ENCODE measurements at places on chromosomes 16 and 17.

GRCh38 chr16:19835968-19836421, 48.7 kb downstream of the GPRC5B start:
- DNase-seq, result no peak

DNA sequence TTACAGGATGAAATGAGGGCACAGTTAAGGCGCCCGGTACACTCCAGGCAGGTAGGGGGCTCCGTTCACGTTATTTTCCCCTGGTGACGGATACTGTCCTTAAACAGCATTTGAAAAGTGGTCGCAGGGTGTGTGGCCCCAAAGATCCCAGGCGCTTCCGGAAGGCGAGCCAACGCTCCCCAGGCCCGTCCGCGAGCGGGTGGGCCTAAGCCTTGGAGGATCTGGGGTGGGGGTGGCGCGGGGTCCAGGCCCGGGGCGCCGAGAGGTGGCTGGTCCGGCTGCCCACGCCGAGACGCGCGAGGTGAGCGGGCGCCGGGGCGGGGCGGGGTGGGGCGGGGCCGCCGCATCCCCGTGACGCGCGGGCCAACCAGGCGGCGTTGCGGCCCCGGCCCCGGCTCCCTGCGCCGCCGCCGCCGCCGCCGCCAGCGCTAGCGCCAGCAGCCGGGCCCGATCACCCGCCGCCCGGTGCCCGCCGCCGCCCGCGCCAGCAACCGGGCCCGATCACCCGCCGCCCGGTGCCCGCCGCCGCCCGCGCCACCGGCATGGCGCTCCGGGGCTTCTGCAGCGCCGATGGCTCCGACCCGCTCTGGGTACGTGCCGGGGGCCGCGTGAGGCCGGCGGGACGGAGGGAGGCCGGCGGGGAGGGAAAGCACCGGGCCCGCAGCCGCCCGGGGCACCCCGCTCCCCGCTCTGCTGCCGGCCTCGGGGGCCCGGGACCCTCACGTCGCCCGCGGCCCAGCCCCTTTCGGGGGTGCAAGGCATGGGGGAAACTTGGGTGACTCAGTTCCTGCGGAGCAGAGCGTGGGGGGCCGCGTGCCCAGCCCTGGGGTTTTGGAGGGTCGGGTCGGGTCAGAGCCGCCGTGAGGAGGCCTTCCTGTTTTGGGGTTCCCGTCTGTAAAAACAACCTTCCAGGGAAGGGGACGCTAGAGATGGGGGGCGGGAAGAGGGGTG, at the start of gene ABCC1:
ABCC1 (plus strand) TSS at position 407 of the 951 bp plus-strand sequence; CDS start at position 543, 136 bp downstream.
- peak; percentile 92 for DNase-seq

GRCh38 chr17:1786708-1787107, 24.8 kb downstream of the SERPINF1 start:
- no peak for DNase-seq

DNA sequence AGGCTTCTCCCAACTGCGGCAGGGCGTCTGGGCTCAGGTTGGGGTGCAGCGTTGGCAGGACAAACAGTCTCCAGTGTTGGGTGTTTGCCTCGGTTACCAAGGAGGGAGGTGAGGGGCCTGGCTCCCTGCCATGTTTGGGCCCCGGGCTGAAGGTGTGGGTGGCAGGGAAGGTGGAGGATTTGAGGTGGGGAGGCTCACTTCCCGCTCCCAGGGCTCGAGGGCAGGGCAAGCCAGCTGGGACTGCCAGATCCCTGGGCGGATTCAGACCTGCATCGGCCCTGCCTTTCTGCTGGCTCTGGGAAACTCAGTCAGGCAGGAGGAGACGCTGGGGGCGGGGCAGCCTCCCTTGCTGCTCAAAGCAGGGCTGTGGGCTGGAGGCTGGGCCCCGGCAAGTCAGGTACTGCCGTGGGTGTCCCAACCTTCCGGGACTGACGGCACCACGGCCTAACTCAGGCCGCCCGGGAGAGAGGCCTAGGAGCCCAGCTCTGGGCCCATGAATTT, 31.3 kb upstream of the KRT17 start:
- DNase-seq, result no peak

DNA sequence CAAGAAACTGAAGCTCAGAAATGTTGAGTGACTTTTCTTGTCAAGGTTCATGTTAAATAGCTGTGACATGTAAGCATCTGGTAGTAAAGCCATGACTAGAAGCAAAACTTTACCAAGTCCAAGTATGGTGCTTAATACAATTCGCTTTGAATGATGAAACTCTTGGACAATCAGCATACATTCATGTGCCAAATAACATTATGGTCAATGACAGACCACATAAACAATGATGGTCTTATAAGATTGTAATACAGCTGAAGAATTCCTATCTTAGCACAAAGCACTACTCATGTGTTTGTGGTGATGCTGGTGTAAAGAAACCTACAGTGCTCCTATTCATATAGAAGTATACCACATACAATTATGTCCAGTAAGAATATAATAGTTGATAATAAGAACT, 97.1 kb upstream of the RPRML start:
- DNase-seq, result no peak

DNA sequence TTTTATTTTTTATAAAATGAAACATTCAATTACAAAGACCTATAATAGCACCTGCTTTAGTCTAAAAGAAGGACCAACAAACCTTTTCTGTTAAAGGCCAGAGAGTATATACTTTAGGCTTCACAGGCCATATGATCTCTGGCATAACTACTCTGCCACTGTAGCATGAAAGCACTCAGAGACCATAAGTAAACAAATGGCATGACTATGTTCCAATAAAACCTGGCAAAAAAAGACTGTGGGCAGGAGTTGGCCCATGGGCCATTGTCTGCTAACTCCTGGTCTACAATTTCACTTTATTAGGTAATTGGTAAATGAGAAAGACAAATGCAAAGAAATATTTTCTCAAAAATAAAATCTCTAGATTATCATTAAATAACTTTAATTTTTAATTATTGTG, 14.9 kb downstream of the CEP112 start:
- no peak for DNase-seq

- DNase-seq, result no peak
These were observed at the start of gene BCL6B for GRCh38 chr17:7022781-7023571. Gene BCL6B, plus strand, starts transcription at chr17:7023050. Its CDS starts 622 bp downstream, at chr17:7023672.

DNA sequence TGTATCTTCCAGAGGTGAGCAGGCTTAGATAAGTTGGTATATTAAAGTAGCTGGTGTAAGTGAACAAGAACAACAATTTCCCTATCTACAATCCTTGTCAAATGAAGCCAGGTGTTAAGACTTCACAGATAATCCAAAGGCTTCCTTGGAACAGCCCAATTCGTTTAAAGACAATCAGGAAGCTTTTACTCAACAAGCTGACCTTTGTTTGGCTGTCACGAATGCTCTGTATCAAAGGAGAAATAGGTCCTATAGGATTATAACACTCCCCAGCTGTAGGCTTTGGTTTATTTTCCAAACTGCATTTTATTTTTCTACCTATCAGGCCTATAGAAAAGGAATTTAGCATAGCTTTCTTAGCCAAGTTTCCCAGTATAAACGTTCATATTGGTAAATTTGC, 766.5 kb upstream of the GOT2 start:
- DNase-seq, result no peak

DNA sequence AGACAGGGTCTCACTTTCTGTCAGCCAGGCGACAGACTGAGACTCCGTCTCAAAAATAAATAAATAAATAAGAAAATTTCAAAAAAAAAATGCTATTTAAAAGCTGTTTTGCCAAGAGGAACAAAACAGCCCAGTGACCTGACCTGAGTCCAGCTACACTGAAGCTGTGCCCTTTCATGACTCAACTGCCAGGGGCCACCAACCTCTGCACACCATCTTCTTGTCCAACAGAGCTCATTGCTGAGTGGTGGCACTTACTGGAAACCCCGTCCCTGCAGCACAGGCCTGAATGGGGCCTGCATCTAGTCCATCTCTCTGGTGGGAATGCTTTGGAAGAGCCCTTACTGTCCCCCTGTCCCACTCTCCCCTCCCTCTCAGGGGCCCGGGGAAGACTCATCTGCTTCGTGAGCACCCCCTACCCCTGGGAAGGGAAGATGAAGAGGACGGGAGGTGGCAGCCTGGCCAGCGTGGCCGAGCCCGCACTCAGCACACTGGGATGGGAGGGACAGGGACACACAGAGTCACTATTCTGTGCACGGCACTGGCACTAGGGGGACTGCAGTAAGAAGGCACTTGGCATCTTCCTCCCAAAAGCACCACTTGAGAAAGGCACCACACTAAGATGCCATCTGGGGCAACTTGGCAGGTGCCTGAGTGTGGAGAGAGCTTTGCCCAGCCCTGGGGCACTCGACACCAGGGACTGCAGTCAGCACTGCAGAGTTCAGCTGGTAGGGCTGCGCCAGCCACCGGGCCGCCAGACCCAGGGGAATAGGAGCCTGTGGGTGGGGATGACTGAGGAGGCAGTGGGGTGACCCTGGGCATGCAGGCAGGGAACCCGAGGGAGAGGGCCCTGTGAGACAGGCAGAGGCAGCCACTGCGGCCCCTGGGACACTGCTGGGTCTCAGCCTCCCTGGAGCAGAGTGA, 13.5 kb downstream of the FBXO31 start:
- peak; percentile 46 for DNase-seq

GRCh38 chr17:29342158-29342765, 47.9 kb upstream of the TAOK1 start:
- DNase-seq, result no peak

DNA sequence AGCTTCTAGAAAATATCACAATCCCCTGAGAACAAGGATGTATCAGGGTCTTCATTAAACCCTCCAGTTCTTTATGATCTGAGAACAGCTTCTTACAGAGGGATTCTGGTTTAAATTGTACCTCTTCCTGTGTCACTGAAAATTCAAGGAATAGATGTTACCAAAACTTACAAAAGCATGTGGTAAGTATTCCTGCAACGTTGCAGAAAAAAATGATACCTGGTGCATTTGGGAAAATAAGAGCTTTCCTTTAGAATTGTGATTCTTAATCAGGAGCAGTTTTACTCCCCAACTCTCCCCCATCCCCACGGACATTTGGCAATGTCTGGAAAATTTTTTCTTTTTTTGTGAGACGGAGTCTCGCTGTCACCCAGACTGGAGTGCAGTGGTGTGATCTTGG, 7.3 kb downstream of the SLFN14 start:
- DNase-seq, result no peak

GRCh38 chr16:14105760-14106375, 34.7 kb downstream of the MRTFB start:
- DNase-seq, result no peak

- DNase-seq, result no peak
These were observed 57.8 kb upstream of the CIBAR2 start for GRCh38 chr16:85170066-85170491.

DNA sequence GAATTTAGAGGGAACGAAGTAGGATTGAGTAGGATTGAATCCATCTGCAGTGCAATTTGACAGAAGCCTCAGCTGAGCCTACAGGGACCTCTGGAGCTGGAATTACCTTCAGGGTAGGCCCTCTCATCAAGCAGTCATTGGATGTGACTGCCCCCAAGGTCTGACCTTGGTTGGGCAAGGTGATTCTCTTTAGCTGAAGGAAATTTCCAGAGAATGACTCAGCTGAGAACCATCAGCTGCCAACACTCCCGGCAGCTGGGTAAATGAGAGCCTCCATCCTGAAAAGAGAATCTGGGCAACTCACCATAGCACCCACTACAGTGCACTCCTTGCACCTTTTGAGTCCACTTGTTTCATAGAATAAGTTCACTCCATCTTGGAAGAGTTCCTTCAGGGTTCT, 113.5 kb upstream of the MED13 start:
- DNase-seq, result no peak

- no peak for DNase-seq
These were observed 2.5 kb downstream of the CAPNS2 start for GRCh38 chr16:55569025-55569424.

Measured in D341Med (cell line).